ENCODE measurements at places on chromosomes 2 and 18. TPM values are rescaled to one million over a fixed set of nuclear protein-coding genes. Genes with fewer than 3 reads are reported as not detected.
A peak's percentile ranks its signal among the peaks of the same experiment; 100 is the strongest.

DNA sequence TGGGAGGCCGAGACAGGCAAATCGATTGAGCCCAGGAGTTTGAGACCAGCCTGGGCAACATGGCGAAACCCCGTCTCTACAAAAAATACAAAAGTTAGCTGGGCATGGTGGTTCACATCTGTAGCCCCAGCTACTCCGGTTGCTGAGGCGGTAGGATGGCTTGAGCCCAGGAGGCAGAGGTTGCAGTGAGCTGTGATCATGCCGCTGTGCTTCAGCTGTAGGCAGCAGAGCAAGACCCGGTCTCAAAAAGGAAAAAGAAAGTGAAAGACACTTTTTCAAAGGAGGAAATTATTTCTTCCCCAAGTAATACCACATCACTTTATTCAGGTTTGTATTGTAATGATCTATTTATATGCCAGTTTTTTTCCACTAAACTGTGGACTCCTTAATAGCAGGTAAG, 35.7 kb upstream of the TAF4B start:
- no peak for DNase-seq

The GPBAR1 gene
- total RNA-seq: 1.3 TPM

- peak; percentile 88 for DNase-seq
These were observed 11.3 kb downstream of the TMEM247 start for GRCh38 chr2:46490521-46491141.

GRCh38 chr2:175580652-175581051, 399.1 kb upstream of the ATP5MC3 start:
- no peak for DNase-seq

DNA sequence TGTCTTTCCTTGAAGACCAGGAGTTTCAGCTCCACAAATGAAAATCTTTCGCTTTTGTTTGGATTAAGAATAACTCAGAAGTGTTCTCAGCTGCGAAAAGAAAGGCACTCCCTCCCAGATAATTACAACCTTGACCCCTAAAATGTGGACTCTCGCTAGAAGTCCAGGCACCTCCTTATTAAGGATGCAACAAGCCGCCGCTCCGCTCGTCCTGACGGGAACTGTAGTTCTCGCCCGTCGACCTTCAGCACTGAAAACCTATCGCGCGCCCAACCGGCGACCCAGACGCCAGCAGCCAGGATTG, 559 bp downstream of the IMMT start:
- DNase-seq: no peak

DNA sequence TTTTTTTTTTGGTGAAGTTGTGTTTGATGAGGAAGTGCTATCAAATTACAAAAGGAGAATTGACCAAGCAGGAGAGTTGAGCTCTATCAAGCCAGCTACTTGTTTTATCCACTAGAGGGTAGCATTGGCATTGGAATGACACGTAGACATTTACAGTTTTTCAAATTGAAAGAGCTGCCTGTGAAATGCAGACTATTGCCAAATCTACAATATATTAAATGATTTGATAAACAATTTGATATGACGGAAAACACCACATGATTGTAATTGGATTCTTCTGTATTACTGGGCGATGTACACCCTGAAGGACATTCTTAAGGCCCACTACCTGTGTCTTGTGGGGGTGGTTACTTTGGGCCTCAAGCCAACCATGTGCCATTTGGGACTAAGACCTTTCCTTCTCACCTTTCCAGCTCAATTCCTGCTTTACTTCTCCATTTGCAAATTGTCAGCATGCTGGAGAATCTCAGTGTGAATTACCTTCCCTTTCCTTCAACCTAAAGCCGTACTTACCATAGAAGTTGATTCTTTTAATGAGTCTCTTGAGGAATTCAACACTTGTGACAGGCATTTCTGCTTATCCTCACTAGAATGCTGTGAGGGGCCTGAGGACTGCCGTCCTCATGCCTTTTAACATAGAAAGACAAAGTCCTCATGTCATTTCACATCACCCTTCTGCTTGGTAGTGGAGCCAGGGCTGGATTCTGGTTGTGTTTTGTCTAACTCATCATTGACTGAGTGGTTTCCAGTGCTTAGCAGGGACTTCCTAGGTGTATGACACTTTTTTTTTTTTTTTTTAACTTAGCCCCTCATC, 134.8 kb upstream of the THUMPD2 start:
- peak; percentile 92 for DNase-seq

The SLC8A1 gene
- total RNA-seq: 36.8 TPM

The KCNIP3 gene
- total RNA-seq: 5.8 TPM

DNA sequence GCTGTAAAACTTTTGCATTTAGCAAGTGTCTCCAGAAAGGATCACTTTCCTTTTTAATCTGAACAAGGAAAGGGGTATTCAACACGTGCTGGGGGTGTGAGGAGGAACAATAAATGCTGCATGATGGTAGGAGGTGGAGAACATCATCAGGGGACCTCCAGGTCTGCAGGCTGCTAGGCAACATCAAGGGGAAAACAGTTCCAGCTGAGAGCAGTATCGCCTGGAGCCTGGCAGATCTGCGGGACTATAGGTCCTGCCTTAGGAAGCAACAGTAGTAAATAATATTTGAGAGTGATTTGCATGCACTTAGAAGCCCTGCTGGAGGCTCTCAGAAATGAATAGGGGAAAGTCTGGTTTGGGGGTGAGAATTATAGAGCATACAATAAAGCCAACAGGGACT, 175.6 kb downstream of the SUCLG1 start:
- peak; percentile 13 for DNase-seq

The UPP2 gene
- total RNA-seq: not detected

DNA sequence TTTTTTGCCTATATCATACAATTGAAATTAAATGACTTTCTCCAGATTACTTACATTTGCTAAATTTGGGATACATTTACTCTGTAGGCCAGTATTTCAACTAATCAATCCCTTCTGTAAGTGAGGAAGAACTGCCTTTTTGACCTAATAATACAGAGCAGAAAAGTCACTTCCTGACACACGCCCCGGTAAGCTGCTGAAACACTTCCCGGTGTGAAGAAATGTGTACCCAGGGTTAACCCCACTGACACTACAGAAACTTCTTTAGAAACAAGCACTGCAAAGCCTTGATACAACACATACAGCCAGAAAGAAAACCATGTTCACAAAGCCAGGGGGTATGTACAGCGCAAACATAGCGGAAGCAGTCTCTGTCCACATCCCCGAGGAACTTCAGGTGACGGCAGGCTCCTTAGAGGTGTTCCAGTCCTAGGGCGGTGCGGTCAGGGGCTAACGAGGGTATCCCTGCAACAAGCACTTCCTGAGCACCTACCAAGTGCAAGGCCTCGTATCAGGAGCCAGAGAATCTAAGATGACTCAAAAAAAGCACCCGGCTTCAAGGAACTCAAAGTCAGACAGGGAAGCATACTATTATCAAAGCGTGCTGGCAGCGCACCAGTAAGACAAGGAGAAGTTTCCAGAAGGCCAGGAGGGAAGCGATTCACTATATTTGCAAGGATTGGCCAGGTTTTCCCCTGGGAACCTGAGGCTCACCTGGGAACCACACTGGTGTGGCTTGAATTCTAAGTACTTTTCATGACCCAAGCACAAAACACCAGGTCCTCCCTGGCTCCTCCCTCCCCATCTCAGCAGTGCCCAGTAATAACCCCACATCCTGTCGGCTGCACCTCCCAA, 46.6 kb downstream of the ZNF516 start:
- no peak for DNase-seq

The CRYBA2 gene
- not detected for total RNA-seq

The TMEM182 gene
- total RNA-seq: 111 TPM

- DNase-seq: peak; percentile 35
These were observed 102.4 kb downstream of the GALNT3 start for GRCh38 chr2:165691615-165692014.

The CCL20 gene
- 0.27 TPM for total RNA-seq

GRCh38 chr2:215931256-215931903, 82.0 kb downstream of the MREG start:
- peak; percentile 84 for DNase-seq

- DNase-seq: no peak
These were observed 605 bp downstream of the ZNF2 start for GRCh38 chr2:95166065-95166763.

The SERPINB12 gene
- 0.62 TPM for total RNA-seq

DNA sequence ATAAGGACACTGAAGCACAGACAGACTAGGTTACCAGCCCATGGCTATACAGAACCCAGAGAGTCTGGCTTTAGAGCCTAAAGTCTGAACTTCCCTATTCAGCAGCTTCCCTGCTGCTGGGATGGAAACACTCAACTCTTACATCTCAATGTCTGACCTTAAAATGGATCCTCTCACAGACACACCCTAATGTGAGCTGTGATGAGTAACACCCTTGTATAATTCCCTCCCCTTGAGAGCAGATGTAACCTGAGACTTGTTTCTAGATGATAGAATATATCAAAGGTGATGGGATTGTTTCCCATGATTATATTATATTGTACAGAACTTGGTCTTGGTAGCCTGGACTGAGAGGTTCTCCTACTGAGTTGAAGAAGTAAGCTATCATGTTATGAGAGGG, 577.1 kb upstream of the KLHL29 start:
- DNase-seq: no peak

DNA sequence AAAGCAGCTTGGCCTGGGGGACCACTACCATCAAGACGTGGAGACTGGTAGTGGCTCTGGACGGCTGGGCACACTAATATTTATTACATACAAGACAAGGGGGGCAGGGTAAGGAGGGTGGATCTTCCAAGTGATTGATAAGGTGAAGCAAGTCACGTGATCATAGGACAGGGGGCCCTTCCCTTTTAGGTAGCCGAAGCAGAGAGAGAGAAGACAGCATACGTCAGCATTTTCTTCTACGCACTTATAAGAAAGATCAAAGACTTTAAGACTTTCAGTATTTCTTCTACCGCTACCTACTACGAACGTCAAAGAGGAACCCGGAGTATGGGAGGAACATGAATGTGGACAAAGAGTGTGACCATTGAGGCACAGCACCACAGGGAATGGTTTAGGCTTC, 307.9 kb downstream of the RPIA start:
- no peak for DNase-seq

The NEURL3 gene
- total RNA-seq: 0.13 TPM

The CPLX4 gene
- not detected for total RNA-seq

The GEN1 gene
- total RNA-seq: 10.3 TPM

DNA sequence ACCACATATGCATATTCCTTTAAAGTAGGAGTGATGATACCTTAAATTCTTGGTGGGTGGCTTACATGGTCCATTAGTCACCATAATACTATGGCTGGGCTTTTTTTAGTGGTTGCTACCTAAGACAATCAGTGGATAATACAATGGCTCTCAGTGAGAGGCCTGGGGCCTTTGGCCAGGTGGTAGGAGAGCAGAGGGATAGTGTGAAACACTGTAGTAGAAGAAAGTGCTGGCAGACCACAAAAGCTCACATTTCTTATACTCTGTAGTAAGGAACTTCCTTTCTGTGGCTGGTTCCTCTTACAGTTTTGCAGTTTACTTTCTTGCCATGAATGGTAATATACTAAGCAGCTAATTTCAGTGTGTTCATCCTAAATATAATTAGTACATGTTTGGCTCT, 583.5 kb downstream of the XIRP2 start:
- DNase-seq: no peak

- DNase-seq: no peak
These were observed 6.5 kb upstream of the CYBRD1 start for GRCh38 chr2:171515672-171516298.

The CD8A gene
- total RNA-seq: 0.09 TPM

The COLEC11 gene
- 0.18 TPM for total RNA-seq

- no peak for DNase-seq
These were observed 368.6 kb upstream of the SPRED2 start for GRCh38 chr2:65800998-65801397.

The SCG2 gene
- total RNA-seq: 0.09 TPM

DNA sequence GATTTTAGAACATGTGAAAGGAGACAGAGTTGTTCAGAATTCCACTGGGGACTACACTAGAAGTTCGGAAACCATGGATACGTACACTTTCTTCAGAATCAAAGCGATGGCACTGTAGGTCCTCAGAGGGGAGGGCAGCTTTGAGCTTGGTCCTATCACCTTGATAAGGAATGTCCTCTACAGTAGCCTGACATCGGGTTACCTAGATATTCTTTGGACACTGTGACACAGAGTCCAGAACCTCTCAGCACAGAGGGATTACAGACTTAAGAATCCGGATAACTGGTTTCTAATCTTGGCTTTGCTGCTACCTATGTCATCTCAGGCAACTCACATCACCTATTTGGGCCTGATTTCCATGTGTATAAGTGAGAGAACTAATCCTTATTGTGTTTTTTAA, 14.0 kb downstream of the LBH start:
- DNase-seq: no peak

The FN1 gene
- total RNA-seq: 455 TPM

The FTCDNL1 gene
- total RNA-seq: 2.6 TPM

Measured in muscle of leg (tissue), 16 donors.